Stomach (tissue), 19 donors: ENCODE measurements at places on chromosomes 3 and 15.

GRCh38 chr3:14512281-14512941, 27.7 kb downstream of the GRIP2 start:
- DNase-seq = no peak

DNA sequence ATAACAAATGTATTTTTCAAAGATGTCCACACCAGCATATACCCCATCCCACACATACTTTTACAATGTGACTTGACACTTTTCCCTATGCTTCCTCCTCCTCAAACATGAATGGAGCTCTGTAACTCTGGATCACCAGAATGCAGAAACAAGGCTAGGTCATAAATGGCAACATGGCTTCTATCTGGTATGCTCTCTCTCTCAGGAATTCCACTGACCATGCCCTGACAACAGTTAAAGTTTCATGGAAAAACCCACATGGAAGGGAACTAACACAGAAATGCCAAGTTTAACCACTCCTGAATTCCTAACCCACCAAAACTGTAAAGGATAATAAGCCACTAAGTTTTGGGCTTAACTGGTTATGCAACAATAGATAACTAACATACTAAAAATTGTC, 19.9 kb downstream of the MYO9A start:
- no peak for DNase-seq

DNA sequence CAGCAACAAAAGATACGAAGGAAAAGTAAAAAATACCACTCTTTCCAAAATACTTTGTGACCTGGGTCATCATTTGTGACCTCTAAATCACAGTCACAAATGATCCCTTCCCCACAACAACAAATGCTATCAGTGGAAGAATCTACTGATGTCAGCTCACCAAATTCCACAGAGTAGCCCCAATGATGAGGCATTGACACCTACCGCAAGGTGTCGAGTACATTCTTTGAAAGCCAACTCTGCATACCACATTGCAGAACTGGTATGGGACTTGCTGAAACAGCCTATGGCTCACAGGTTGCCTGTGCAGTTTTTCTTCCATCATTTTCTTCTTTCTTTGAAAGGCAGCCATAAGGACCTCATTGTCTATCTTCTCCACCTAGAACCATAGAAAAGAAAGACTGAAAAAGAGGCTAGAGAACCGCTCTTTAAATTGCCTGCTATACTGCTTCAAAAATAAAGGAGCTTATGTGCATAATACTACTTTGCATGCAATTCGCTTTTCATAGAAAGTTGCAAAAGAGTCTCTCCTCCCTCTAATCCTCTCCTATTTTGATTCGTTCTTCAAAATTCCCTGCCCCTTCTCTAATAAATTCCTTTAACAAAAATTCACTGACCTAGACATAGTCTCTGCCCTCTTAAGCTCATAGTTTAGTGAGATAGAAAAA, 21.4 kb upstream of the KPNA1 start:
- DNase-seq = no peak

DNA sequence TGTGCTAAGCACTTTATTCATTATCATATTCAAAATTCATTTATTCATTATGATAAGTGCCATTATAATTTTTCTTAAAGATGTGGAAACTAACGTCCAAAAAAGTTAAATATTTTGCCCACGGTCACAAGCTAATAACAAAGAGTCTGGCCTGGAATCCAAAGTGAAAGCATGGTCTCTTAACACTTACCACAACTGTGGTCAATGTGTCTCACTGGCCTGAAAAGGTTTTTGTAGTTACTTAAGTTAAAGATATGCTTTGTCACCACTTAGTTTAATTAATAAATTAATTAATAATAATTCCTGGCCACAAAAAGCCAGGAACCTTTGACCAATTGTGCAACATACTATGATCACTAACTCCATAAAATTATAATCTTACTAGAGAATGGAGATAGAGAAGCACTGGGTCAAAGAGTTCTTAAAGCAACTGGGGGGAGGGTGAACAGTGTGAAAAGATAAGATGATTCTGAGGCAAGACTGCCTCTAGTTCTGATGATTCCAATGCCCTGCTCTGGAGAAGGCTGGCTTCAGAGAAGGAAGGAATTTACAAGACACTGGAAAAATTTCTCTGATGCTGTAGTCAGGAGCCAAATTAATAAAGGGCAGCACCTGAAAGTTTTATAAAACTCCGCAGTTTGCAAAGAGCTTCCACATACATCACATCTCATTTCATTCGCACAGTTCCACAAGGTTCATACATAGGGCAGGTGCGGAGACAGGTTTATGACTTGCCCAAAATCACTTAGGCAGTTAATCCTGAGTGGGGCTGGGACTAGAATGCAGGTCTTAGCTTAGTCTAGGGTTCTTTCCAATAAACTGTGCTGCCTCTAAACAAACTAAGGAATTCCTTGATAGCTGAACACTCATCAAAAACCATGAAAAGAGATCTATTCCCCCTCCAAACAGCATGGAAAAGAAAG, 32.5 kb downstream of the NPTN start:
- no peak for DNase-seq

DNA sequence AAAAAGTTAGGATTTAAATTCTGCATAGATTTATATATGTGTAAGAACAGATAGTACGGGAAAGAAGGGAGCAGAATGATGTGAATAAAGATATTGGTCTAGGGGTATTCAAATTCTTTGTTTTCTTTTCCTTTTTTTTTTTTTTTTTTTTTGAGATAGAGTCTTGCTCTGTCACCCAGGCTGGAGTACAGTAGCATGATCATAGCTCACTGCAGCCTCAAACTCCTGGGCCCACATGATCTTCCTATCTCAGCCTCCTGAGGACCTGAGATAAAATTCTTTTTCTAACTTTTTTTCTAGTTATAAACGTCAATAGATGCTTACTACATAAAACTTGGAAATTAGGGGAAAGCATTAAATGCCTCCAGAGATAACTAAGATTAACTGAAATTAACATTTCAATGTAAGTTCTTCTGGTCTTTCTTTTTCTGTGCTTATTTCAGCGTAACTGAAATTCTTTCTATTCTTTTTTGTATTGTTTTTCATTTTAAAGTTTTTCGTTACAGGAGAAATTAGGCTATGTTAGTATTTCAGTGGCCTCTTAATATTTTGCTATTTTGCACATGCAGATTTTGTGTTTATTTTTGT, 29.2 kb downstream of the UBE2Q2 start:
- DNase-seq = no peak

DNA sequence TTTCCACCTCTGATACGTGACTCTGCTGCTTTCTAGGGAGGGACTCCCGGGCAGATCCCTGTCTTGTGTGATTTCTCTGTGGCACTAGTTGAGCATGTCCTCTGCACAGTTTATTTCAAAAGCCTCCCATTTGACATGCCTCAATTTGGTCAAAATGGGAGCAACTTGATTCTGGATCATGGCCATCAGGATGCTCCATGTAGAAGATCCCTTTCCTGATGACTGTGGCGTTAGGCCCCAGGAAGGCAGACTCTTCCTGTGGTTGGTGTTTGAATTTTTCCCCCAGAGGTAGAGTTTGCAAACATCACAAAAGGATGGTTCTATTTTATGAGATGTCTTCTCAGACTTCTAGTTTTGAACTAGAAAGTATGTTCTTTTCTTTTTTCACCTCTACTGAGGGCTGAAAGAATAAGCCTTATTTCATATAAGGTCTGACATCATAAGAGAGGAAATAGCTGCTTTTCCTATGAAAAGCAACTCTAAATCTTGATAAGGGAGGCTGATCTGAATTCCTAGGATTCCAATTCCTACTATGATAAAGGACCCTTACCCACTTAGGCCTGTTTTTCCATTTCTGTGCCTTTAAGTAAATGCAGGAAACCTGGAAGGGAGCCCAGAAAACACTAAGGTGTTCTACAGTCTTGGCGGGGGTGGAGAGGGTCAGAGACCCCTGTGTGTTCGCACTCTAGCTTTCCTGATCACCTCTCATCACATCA, 243.8 kb upstream of the CHRM5 start:
- DNase-seq = no peak

GRCh38 chr15:90868261-90868689, at the start of gene FURIN:
Gene FURIN (plus strand): TSS chr15:90868588. CDS start chr15:90875741, 7,153 bp downstream.
- DNase-seq = peak; percentile 41

DNA sequence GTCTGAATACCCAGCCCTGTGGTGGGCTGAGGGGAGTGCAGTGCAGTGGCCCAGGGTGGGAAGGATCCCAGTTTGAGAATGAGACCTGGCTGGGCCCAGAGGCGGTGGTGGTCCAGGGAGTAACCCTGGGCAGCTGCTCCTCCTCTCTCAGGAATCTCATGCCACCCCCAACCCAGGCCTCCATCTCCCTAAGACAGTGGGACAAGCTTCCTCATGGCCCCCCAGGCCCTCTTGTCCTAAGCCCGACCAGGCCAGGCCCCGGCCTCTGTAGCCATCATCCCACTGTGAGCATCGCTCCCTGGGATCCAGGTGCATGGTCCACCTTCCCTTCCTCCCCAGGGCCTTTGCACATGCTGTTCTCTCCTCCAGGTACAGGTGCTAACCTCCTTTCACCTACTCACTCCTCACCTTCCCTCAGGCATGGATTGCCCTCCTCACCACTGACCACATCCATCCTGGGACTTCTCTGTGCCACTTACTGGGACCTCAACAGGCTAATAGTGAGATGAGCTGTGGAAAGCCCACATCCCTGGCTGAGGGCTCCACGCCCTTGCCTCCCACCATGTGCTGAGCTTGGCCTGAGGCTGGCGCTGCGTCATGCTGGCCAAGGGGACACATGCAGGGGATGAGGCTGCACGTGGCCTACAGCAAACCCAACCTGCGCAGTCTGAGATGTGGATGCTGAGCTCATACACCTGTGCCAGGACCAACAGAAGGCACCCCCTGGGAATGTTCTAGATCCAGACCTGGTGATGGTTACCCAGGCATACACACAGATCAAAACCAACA, 9.9 kb downstream of the CHDH start:
- DNase-seq = no peak

- DNase-seq = peak; percentile 38
These were observed 11.0 kb upstream of the PLXNA1 start for GRCh38 chr3:126971891-126972351.

- no peak for DNase-seq
These were observed 587.9 kb downstream of the PDCD6IP start for GRCh38 chr3:34386309-34386708.

DNA sequence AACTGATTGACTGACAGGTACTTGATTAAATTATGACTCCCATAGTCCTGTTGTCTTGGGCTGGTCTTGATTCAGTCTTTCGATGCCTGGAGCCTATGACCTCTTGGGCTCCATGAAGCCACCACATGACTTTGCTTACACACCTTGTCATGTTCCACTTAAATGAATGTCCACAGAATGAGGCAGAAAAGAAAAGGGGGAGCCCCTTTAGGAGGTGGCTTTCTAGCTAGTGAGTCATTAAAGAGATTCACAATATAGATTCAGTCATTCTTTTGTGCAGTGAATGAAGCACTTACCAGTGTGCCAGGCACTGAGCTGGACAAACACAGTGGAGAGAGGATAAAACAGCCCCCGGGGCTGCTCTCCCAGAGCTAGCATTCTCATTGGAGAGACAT, 17.1 kb downstream of the VIPR1 start:
- no peak for DNase-seq
